Lung microvascular endothelial cell (primary cell): ENCODE measurements at places on chromosomes 1 and 21.

DNA sequence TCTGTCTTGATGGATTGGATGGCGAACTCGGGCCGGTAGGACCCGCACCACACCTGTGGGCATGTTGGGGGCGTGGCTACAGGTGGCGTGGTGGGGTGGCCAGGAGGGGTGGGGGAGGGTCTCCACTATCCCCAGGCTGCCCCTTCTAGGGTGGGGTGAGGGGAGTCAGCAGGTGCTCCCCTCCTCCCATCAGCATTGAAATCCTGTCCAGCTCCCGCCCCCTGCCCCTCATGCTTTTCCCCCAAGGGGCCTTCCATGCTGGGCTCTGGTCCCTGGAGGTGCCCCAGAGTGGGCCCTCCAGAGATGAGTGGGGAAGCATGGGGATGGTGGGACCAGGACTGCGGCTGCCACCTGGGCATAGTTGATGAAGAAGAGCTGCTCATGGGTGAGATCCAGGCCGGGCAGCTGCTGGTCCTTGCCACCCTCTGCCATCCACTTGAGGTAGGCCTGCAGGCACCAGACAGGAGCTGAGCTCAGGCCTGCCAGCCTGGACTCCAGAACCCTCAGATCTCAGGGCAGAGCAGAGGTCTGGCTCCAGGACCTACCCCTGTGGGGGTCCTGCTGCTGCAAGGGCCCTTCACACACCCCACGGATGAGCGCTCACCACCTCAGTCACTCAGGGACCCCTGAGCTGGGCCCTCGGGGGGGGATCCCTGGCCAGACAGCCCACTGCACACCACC is 5.1 kb downstream of the PRXL2B start:
- no peak for DNase-seq

GRCh38 chr1:45345014-45345413 is 4.8 kb upstream of the MUTYH start:
- DNase-seq: no peak

DNA sequence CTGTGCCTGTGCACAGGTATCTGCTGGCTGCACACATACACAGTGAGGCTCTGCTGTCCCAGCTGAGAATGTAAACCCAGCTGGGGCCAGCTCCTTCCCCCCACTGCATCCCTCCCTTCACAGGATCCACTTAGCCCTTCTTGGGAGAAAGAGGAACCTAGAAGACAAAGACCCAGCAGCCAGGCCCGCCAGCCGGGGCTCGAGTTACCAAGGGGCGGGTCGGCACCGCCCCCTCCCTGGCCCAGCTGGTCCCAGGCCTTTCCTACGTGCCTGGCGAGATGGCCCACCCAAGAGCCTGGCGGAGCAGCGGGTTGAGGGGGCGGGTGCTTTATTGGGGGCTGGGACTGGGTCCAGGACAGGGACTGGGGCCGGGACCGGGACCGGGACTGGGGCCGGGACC is 2.1 kb downstream of the SH3BGRL3 start:
- DNase-seq: no peak

GRCh38 chr1:55300975-55301374 is 85.8 kb upstream of the USP24 start:
- DNase-seq: no peak

DNA sequence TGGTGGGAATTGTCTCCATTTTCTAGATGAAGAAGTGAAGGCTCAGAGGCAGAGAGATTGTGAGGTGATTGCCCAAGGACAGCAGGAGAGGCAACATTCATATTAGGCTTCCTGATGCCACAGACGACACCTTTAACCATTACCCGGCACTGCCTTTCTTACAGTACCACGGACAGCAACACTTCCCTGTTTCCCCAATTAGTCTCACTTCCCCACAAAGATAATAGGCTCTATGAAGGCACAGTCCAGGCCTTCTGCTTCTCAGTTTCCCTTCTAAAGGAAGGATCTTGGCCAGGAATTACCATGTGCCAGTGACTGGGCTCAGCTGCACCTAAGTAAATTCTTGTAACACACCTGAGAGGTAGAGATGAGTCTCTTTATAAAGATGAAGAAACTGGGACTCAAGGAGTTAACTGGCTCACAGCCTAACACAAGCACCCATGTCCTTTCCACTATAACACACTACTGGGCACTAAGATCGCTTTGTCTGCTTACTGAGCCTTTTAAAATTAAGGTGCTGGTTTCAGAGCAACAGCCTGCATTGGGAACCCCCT is 9.6 kb downstream of the IGSF9 start:
- DNase-seq: no peak

- DNase-seq: no peak
Measured at GRCh38 chr1:185808631-185809030, 74.4 kb downstream of the HMCN1 start.

- no peak for DNase-seq
Measured at GRCh38 chr1:62796221-62796620, 12.3 kb downstream of the ATG4C start.

GRCh38 chr1:1330366-1331067 is 563 bp upstream of the TAS1R3 start:
- DNase-seq: no peak

DNA sequence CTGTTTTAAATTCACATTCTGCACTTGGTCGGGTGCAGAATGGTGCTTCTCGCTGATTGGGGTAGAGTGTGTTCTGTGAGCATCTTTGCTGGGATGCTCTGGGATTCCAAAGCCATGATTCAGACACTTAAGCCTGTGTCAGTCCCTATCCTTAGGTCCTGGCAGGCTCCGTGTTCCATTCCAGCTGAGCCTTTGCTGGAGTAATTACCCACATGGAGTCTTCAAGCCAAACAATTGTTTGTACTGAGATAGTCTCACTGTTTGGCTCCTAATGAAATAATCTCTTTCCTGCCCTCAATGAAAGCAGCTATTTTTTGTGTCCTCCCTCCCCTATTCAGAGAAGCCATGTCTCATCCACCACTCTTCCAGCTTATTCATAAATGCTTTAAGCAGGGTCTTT is 18.7 kb downstream of the SMAP2 start:
- peak; percentile 20 for DNase-seq

GRCh38 chr1:96840396-96840795 is 118.8 kb downstream of the PTBP2 start:
- DNase-seq: no peak

- no peak for DNase-seq
Measured at GRCh38 chr1:240794046-240794843, 182.3 kb upstream of the GREM2 start.

DNA sequence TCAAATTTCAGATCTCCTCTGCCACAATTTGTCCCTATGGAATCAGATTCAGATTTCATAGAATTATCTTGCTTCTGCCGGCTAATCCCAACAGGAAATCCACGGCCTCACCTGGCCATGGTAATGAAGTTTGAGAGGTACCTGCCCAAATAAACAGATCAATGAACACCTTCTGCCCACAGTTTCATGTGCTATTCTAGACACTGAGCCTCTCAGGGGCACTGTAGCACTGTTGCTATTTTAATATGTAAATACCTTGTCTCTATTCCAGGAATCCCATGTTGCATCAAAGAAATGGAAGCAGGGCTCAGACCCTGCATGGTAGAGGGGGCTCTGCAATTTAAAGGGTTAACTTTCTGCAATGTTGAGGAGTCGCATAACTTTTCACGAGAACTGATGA is 593.1 kb downstream of the PTBP2 start:
- no peak for DNase-seq

DNA sequence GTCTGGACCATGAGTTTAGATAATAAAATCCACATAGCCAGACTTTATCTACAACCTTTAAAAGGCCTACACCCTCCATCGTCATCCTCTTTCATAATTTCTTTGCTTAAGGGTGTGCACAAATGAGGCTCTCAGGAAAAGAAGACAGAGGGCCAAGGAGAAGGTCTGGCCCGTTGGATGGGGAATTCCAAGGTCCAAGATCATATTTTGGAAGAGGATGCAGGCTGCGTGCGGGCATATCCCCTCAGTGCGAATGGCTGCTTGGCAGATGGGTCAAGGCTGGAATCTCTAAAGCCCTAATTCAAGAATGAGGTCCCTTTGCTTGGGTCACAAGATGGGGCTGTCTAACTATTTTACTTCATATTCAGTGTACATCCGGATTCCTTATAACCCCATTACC is 782.2 kb upstream of the NCAM2 start:
- no peak for DNase-seq

DNA sequence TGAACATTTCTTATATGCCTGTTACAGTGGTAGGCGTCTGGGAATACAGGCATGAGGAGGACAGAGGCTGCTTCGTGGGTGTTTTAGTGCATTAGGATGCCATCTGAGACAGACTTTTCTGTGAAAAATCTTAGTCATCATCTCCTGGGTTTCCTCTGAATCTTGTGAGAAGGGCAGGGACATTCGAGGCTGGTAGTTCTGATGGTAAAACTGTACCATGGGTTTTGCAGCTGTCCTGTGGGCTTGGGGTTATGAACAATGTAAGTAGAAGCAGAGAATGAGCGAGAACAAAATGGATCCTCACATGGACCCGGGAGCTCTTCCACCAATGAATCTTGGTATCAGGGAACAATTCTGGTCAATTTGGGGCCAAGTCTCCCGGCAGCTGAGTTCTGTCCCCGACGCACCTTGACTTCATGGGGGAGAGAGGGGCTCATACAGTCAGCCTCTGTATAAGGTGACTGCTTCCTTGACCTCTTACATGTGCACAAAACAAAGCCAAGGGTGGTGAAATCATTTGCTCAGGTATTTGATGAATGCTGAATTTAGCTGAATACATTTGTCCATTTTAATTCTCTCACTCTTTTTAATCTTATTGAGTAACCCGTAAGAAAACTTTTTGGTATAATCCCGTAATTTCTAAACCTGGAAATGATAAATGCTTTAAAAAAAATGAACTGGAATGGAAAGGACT is 63.6 kb upstream of the ERRFI1 start:
- DNase-seq: no peak

GRCh38 chr21:41771625-41771945 is 4.7 kb upstream of the RIPK4 start:
- DNase-seq: no peak

GRCh38 chr1:230545181-230545580 is 97.1 kb upstream of the COG2 start:
- no peak for DNase-seq

DNA sequence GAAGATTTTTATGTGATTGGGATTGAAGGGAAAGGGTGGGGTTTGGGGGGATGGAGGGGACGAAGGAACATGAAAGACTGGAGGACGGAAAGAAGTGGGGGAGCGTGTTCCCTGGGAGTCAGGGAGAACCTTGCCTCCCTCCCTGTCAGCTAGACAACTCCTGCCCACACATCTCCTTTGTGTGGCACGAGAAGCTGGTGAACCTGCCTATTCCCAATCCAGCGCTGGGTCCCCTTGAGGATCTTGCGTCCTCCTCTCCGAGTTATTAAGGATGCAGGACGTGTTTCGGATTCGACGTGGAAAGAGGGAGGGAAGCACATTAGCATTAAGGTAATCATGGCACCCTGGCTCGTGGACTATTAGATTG is 1.4 kb downstream of the LRRC7 start:
- no peak for DNase-seq

DNA sequence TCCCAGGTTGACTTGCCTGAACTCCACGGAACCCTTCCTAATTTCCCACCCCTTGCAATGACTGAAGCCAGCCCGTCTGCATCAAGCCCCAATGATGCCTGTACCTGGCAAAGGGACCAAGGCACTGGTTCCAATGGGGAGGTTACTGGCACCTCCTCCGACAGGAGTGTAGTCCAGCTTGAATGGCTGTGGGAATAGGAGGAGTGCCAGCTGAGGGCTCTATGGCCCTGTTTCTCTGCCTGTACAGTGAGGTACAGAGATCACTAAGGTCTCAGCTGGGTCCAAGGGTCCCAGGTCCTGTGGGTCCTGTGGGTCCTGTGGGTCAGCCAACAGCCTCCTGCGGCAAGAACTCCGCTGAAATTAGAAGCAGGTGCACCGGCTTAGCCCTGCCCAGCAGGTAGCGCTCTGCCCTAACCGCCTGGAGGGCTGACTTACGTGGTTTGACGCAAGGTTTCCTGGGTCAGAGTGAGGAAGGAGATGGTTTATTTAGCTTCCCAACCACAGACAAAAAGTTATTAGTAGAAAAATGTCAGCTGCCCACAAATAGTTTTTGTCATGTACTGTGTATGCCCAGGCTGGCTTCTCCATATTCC is 9.9 kb upstream of the SPRR4 start:
- DNase-seq: no peak

- no peak for DNase-seq
Measured at GRCh38 chr1:56028244-56028643, 551.1 kb downstream of the PLPP3 start.

DNA sequence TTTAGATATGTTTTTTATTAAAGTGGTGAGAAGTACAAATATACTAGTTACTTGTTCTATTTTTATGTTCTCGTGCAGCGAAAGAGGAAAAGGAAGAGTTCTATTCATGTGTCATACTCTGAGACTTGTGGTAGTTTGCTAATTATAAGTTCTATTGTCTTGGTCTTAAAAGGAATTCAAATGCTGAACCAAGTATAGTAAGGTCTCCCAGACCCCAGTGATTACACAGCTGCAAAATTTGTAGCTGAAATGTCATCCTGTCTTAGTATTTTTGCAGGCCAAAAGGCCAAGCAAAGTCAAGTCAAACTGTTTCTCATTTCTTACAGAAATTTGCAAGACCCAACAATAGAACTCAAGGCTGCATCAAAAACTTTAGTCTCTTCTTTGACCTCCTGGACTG is 268.7 kb downstream of the CHRM3 start:
- DNase-seq: no peak
